Central memory CD4-positive, alpha-beta T cell (primary cell): ENCODE measurements at places on chromosomes 4 and X.

- no peak for DNase-seq
These were observed 203.2 kb upstream of the MBNL3 start for GRCh38 chrX:132692066-132692465.

GRCh38 chrX:143854006-143854405 lies 29.9 kb upstream of the UBE2NL start:
- no peak for DNase-seq

DNA sequence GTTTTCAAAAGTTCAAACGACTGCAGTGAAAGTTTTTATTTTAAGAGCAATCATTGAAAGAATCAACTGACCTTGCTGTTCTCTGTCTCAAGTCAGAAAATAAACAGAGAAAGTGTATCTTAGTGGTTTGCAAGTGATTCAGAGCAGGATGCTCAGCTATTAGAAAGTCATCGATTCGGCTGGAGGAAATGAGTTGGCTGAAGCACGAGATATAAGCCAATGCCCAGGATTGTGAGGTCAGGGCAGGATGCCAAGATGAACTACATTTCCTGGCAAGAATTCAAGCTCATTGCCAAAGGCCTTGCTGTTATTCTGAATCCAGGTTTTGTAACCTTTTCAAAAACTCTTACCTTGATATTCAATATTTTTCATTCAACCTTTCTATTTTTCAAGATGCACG lies 541.4 kb upstream of the BOD1L1 start:
- no peak for DNase-seq

DNA sequence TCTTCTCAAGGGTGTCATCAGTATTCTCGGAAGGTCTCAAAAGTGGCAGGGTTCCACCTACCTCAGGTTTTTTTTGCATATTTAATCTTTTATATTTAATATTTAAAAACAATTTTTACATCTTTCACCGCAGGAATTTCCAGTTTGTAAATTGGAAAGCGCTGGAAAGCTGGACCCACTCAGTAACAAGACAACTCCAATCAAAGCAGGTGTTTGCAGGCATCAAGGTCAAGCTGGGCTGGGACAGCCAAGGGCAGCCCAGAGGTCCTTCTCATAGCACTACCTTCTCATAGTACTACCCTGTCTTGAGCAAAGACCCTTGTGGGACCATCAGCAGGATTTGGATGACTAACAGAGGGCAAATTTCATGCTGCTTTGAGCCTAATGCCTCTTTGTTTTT lies 160.1 kb downstream of the TET2 start:
- no peak for DNase-seq

GRCh38 chrX:6729626-6730025 lies 194.7 kb upstream of the VCX3A start:
- DNase-seq, result no peak
